Panc1 (cell line): ENCODE measurements at places on chromosomes 5 and 9. TPM values are rescaled to one million over a fixed set of nuclear protein-coding genes. Genes with fewer than 3 reads are reported as not detected.

The PCDHGB3 gene
- 0.49 TPM for total RNA-seq

The ADAMTS2 gene
- total RNA-seq: 0.13 TPM

The PCDHB3 gene
- 0.92 TPM for total RNA-seq

The LRRC19 gene
- total RNA-seq: not detected

The PCDHGB5 gene
- total RNA-seq: 0.87 TPM

The GARIN3 gene
- not detected for total RNA-seq

The SKIC3 gene
- 69.1 TPM for total RNA-seq

The IL9 gene
- total RNA-seq: not detected

The OR1K1 gene
- not detected for total RNA-seq

The POU5F2 gene
- 0.39 TPM for total RNA-seq

The ST8SIA4 gene
- 0.41 TPM for total RNA-seq

The ADAMTS12 gene
- 0.15 TPM for total RNA-seq

The CPLANE1 gene
- 18.1 TPM for total RNA-seq

The TMC1 gene
- total RNA-seq: 0.36 TPM

The MCTP1 gene
- total RNA-seq: 39.8 TPM

The OR2V2 gene
- not detected for total RNA-seq

The FCN2 gene
- not detected for total RNA-seq

The MGAT4B gene
- 406 TPM for total RNA-seq

The SLC6A7 gene
- not detected for total RNA-seq

The GPX8 gene
- total RNA-seq: 24.8 TPM

The C9orf40 gene
- total RNA-seq: 9.2 TPM

The EQTN gene
- not detected for total RNA-seq

The CTNNAL1 gene
- 79.8 TPM for total RNA-seq

The CD14 gene
- total RNA-seq: 2.5 TPM

The OTP gene
- total RNA-seq: 0.05 TPM

The IFNK gene
- total RNA-seq: not detected

The LARP1 gene
- 325 TPM for total RNA-seq

The C5 gene
- 1.6 TPM for total RNA-seq

The ENTREP1 gene
- total RNA-seq: 0.13 TPM

The AK3 gene
- total RNA-seq: 15.9 TPM

The TPPP gene
- 0.98 TPM for total RNA-seq

The SAPCD2 gene
- 18.4 TPM for total RNA-seq

The CCDC192 gene
- not detected for total RNA-seq

The SV2C gene
- total RNA-seq: not detected

The GPX3 gene
- total RNA-seq: 8.5 TPM

The APBA1 gene
- total RNA-seq: 0.05 TPM

The FOXI1 gene
- 0.44 TPM for total RNA-seq

The TEX48 gene
- total RNA-seq: not detected

The ECM2 gene
- total RNA-seq: not detected

The CD72 gene
- total RNA-seq: 0.72 TPM

The RUFY1 gene
- 66.3 TPM for total RNA-seq

The GMCL2 gene
- total RNA-seq: not detected

The SPATA31E1 gene
- not detected for total RNA-seq

The SLC1A1 gene
- 0.05 TPM for total RNA-seq

The FOXD4 gene
- total RNA-seq: 0.23 TPM

The FAM170A gene
- not detected for total RNA-seq
